Inflammatory macrophage (primary cell): ENCODE measurements at places on chromosomes 12 and 14.

GRCh38 chr12:92729773-92730305 lies 27.1 kb downstream of the PLEKHG7 start:
- peak; percentile 22 for DNase-seq

- no peak for DNase-seq
Observed at GRCh38 chr14:34646570-34647255, 16.8 kb upstream of the SNX6 start.

GRCh38 chr12:12645485-12645884 lies 33.8 kb downstream of the CREBL2 start:
- DNase-seq: peak; percentile 31

GRCh38 chr12:62737615-62738014 lies 197.3 kb downstream of the PPM1H start:
- no peak for DNase-seq

DNA sequence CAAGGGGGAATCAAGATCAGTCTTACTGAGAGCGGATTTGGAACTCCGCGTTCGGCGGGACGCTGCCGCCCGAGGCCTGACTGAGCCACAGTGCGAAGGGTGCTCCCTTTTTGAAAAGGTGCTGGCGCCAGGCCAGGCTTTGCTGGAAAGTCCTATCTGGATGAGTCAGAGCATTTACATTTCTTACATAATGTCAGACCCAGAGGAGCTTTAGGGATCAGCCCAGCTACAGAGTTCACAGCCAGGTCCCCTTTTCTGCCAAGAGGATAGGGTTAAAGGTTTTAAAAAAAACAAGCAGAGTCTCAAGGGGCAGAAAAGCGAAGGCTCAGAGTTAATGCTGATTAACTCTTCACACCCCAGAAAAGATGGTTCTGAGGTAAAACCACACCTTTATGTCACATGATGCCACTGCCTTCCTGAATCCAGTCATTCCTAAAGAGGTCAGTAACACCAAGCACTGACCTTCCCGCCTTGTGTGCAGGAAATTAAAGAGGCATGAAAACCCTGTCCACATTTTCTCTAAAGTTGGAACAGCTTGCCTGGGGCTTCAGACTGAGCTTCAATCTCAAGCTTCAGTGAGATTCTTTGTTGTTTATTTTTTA lies 11.7 kb upstream of the FBXL14 start:
- DNase-seq: peak; percentile 88

DNA sequence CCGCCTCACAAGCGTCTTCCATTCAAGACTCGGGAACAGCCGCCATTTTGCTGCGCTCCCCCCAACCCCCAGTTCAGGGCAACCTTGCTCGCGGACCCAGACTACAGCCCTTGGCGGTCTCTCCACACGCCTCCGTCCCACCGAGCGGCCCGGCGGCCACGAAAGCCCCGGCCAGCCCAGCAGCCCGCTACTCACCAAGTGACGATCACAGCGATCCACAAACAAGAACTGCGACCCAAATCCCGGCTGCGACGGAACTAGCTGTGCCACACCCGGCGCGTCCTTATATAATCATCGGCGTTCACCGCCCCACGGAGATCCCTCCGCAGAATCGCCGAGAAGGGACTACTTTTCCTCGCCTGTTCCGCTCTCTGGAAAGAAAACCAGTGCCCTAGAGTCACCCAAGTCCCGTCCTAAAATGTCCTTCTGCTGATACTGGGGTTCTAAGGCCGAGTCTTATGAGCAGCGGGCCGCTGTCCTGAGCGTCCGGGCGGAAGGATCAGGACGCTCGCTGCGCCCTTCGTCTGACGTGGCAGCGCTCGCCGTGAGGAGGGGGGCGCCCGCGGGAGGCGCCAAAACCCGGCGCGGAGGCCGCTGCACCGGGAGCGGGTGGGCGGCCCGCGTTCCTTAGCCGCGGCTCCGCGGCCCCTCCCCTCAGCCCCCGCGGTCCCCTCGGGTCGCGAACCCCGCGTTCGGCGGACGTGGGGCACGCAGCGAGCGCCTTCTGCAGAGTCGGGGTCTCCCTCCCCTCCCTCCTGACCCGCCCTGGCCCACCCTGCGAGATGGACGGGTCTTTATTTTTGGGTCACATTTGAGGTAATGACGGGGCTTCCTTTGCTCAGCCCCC lies at the start of gene UBC:
Gene UBC, minus strand, starts transcription at position 259 of the 847 bp plus-strand sequence. CDS start 879 bp downstream, outside the sequence.
- DNase-seq: peak; percentile 93

DNA sequence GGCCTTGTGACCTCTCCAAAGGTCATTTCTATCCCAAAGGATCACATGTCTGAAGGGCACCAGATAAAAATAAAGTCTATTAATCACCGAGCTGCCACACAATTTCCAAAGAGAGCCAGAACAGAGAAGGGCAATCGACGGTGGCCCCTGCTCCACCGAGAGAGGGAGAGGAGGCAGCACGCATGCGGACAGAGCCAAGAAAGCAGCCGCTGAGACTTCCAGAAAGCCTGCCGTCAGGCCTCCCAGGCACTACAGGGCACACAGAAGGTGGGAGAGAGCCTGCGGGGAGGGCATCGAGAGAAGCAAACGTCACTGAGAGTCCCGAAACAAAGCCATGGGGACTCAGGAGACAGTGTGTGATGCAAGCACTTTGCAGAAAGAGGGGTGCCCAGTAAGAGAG lies 182.0 kb downstream of the DPF3 start:
- no peak for DNase-seq

DNA sequence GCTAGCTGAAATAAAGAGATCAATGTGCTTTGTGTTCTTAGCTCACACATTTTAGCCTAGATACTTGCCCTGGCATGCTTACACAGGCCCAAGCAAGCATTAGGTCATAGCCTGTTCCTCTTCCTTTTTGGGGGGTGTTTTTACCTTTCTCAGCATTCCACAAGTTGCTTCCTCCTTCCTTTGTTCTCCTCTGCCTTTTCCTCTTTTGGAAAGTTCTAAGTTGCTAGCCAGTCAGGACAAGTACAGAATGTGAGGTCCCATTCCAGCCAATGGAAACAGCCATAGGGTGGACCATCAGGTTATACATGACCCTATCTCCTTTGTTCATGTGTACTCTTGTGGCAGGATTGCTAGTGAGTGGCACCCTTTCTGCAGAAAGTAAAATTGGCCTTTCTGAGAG lies 154.9 kb downstream of the RASSF9 start:
- no peak for DNase-seq

DNA sequence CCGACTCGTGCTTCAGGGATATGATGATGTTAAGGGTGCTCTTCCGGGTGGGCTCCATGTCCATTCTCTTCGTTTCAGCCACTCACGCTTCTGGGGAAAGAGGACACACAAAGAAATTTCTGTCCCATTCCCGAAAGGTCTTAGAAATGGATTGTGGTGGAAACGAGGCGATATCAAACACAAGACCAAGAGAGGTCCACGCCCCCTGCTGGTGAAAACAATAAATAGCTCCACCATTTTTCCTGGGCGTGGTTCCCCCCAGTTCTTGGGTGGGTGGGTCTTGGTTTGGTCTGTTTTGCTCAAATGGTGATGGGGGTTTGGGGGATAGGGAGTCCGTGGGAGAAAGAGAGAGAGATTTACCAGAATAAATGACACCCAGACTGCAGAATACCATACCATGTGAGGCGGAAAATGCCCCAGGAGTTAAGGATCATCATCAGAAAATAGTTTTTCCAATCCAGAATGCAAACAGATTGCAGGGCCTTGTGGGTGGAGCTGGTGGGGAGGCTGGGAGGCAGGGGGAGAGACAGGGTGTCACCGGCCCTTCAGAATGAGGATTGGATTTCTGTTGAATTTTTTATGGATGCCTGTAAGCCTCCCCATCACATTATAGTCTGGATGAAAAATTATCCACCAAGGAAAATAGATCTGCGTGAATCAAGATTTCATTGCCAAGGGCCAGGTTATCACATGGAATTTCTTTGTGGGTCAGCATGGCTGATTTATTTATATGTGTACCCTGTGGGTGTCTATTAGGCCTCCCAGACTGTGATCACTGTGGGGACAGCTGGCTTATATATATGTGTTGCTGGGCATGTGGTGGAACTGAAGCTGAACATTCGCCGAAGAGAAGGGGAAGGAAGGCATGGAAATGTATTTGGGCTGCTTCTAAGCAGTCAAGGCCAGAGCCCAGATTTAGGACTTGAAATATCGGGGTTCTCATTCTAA lies 55.8 kb downstream of the SRRM4 start:
- peak; percentile 24 for DNase-seq

- DNase-seq: peak; percentile 44
Observed at GRCh38 chr14:99481745-99482099, 513 bp downstream of the CCNK start.

- DNase-seq: no peak
Observed at GRCh38 chr12:73465106-73465505, 1072.5 kb upstream of the ATXN7L3B start.

DNA sequence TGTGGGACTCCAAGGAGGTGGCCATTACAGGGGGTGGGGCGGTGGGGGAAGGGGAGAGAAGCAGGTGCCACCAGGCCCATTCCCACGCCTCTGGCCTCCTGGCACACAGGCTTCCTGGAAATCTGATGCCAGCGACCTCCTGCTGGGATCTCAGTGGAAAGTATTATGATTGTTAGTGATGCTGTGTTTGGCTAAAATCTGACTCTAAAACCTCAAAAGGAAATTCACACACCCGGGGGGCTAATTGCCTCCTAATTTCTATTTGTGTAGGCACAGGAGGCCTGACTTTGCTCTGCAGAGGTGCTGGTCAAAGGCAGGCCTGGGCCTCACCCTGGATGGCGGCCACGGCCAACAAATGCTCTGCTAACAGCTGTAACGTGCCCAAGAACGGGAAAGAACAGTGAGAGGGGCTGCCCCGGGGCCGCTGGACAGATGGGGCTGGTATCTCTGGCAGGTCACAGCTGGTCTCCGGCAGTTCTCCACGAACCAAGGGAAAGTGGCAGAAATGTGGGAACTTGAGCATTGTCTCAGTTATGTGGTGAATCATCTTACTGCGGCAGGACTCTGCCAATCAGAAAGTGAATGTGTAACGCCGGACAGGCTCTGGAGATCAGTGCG lies 14.3 kb downstream of the FAM181A start:
- DNase-seq: peak; percentile 66

- no peak for DNase-seq
Observed at GRCh38 chr14:95818581-95818980, 58.1 kb upstream of the TUNAR start.
